ENCODE measurements at places on chromosomes 16 and 17.

GRCh38 chr17:58414596-58414997, 2.7 kb downstream of the RNF43 start:
- DNase-seq = no peak

- no peak for DNase-seq
These were observed 1.3 kb downstream of the BICDL2 start for GRCh38 chr16:3035289-3035971.

DNA sequence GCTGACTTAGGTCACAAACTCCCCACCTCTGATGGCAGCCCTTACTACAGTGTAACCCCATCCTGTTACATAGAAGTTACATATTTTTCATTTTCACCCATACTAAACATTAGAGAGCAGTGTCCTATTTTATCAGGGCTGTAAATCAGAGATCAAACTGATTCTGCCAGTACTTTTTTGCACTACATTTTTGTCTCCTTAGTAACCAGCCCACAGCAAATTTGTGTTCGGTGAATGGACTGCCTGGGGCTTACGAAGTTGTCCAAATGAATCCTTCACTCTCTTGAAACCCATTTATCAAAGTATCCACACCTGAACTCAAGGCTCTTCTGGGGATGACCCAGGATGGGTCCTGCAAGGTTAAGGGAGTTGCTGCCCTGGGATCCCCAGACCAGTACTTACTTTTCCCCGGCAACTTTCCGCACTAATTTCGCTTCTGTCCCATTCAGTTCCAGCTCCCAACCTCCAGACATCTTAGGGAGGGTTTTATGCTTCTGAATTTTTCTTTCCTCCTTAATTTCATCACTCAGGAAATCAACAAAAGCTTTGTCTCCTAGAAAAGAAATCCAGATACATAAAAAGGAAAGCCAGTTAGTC, 1.1 kb downstream of the C1QBP start:
- no peak for DNase-seq

DNA sequence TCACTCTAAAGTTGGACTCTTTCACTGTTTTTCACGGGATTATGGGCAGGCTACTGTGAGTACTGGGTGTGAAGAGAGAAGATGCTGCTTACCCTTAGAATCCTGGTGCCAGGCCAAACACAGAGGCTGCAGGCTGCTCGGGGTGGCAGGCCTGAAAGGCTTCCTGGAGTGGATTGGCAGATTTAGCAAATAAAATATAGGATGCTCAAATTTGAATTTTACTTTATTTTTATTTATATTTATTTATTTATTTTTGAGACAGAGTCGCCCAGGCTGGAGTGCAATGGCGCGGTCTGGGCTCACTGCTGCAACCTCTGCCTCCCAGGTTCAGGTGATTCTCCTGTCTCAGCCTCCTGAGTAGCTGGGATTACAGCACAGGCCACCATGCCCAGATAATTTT, 14.9 kb upstream of the STAC2 start:
- DNase-seq = no peak

Measured in naive thymus-derived CD8-positive, alpha-beta T cell (primary cell).